ENCODE measurements at places on chromosomes 1 and 21.

DNA sequence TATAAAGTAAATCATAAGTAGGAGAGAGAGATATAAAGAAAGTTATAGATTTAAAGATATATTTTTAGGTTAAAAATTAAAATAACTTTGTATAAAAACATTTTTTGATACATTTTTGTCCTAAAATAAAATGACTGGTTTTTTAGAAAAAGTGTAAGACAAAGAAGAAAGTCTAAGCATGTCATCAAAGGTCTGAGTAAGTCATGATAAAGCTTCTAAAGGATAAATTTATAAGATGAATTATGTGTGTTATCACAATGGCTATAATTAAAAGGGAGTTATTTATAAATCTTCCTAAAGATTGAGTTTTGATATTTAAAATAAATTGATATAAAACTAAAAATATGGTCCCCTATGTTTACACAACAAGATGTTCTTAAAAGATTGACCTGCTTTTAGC lies 370.9 kb downstream of the PTPRU start:
- DNase-seq: no peak

- peak; percentile 28 for DNase-seq
Measured at GRCh38 chr1:213075725-213076124, 24.7 kb downstream of the RPS6KC1 start.

DNA sequence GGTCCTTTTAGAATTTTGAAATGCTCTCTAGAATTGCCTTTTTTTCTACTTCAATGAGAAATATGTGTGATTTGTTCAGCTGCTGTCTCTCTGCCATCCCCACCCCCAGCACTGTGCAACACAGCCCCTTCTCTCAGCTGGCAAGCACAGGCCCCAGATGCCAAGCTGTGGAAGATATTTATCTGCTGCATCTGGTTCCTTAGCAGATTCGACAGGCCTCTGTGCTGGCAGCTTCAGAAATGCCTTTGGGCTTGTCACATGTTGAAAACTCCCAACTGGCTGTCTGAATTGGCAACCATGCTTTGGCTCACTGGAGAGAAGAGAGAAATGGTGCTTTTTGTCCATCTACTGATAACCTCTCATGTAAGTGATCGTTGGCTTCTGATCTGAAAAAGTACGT lies 206.7 kb upstream of the C1orf87 start:
- DNase-seq: no peak

GRCh38 chr1:27476237-27476636 lies 13.7 kb downstream of the WASF2 start:
- DNase-seq: no peak

DNA sequence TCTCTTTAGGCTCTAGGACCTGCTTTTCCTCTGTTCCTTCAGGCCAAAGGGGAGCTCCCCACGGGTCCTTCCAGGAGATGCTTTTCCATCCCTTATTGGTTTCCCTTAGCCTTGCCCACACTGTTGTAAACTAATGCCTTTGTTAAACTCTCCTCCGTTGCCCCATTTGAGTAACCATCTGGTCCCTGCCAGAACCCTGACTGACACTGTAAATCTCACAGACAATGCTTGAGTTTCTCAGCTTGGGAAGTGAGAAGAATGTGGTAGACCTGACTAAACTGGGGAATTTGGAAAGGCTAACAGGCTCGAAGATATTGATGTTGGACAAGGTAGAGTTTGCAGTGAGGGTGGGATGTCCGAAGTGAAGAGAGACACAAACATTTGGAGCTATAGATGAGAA lies 11.4 kb downstream of the AKNAD1 start:
- no peak for DNase-seq

DNA sequence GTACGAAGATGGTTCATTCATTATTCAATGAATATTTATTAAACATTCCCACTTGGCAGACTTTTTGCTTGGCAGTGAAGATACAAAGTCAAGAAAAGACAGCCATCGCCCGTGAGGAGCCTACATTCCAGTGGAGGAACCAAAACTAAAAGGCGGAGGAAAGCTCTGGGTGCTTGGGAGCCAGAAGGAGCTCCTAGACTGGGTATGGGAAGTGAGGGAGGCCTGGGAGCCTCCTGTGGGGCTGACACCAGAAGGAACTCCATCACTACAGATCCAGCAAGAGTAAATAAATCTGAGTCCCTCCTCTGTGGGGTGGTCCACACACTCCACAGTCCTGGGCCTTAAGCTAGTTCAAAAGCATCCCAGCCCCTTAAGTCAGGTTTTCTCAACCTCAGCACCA lies 14.9 kb downstream of the RNASEL start:
- no peak for DNase-seq

DNA sequence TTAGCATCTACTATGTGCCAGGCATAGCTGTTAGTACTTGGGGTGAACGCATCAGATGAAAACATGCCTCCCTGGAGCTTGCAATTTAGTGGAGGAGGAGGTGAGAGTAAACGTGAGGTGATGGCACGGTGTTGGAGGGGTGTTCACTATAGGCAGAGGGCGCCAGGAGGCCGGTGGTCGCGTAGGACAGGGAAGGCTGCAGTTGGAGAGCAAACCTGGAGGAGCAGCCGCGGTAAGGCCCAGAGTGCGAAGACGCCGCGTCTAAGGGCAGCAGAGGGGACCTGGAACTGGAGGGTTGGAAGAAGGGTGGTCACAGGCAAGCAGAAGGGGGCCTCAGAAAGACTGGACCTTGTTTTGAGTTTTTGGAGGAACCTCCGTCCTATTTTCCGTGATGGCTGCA lies 30.2 kb upstream of the TRIM17 start:
- no peak for DNase-seq
